ENCODE measurements at places on chromosomes 7 and 10.

- DNase-seq, result no peak
Observed at GRCh38 chr7:102322202-102322715, 34.0 kb downstream of the SPDYE6 start.

GRCh38 chr7:146709451-146710027 is 592.9 kb downstream of the CNTNAP2 start:
- no peak for DNase-seq

DNA sequence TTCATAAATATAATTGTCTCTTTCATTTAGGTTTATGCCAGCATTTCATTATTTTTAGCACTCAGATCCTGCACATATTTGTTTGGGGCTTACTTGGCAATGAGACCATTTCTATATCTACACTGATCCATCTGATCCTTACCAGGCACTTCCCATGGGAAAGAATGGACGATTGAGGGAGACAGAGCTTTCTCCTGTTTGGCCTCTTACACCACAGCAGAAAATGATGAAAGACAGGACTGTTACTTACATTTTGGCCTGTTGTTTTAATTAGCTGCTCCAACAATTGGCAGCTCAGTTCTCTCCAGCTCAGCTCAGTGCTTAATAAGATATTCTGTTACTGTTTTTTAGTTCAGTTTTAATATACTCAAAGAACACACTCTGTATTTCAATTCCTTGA is 77.6 kb upstream of the RSU1 start:
- DNase-seq, result no peak

DNA sequence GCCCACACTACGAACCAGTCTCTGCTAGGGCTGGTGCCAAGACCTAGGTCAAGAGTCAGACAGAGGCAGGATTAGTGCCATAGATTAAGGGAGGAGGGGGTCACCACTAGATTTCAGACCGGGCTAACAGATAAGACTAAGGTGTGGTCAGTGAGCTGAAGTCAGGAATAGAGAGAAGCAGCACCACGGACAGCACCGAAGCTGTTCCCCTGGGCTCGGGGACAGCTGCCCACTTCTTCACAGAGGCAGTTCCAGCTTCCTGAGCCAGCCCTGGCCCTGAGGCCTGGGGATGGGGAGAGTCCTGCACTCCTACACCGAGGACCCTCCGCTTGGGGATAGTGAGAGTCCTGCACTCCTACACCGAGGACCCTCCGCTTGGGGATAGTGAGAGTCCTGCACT is 11.2 kb upstream of the JAKMIP3 start:
- DNase-seq, result no peak

GRCh38 chr10:18000601-18001000 is 48.9 kb downstream of the SLC39A12 start:
- DNase-seq, result no peak

GRCh38 chr7:108109221-108109908 is 20.8 kb downstream of the LAMB4 start:
- DNase-seq, result no peak

GRCh38 chr7:150511048-150511447 is 3.6 kb upstream of the GIMAP7 start:
- no peak for DNase-seq

- no peak for DNase-seq
Observed at GRCh38 chr10:112792487-112793201, 157.4 kb upstream of the TCF7L2 start.

DNA sequence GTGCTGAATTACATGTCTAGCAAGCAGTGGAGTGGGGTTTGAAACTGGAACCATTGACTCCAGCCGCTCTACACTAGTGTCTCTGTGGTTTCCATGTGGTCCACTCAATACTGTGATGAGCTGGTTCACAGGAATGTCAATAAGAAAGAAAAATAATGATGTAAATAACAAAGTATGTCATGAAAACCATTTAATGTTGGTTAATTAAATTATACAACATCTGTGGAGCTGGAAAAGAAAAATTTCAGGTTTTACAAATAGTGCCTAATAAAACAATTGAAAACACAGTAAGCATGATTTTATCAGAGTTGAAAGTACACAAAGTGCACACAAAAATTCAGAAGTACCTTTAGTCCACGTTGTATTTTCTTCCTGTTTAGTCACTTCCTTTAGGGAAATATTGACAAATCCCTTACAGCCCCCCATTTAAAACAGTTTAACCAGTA is 28.7 kb upstream of the NAMPT start:
- no peak for DNase-seq

- DNase-seq, result no peak
Observed at GRCh38 chr10:114100848-114101741, 57.4 kb downstream of the ADRB1 start.

- no peak for DNase-seq
Observed at GRCh38 chr7:82592416-82592815, 148.8 kb upstream of the CACNA2D1 start.

- DNase-seq, result no peak
Observed at GRCh38 chr7:106357675-106358074, 72.9 kb upstream of the NAMPT start.

DNA sequence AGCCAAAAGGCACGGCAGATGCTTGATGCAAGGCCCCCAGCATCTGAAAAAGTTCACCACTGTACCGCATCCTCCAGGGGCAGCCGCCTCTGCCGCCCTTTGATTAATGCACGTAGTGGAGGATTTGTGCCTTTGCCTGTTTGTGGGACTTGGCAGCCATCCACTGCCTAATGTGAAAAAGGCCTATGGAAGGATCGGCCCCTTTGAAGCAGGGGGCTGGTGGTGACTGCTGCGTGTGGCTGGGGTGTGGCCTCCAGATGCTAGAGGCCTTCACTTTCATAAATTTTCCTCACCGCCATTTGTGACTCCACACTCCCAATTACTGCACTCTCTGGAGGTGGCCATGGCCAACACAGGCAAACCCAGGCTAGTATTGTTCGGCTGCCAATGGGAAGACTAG is 226.0 kb downstream of the BMPER start:
- no peak for DNase-seq

GRCh38 chr7:42932811-42933591 is 825 bp downstream of the MRPL32 start:
- no peak for DNase-seq

- no peak for DNase-seq
Observed at GRCh38 chr7:12571691-12572090, 1.2 kb downstream of the SCIN start.

GRCh38 chr7:71377469-71377868 is 245.5 kb downstream of the GALNT17 start:
- no peak for DNase-seq

DNA sequence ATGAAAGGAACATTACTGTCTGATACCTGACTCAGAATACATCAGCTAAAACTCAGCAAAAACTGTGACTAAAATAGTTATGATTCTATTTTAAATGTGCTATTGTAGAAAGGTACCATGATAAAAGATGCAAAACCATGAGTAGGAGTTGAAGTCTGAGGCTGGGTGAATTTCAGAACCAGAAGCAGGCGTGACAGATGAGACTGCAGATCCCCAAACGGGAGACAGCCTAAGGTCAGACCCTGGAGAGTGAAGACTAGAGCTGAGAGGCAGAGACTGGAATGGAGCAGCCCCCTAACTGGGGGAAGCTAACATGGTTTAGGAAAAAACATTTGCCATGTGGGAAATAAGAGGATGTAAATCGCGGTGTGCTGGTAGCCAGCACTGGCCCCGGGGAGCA is 275.8 kb downstream of the POM121L12 start:
- DNase-seq, result no peak

- no peak for DNase-seq
Observed at GRCh38 chr7:138564365-138564764, 104.3 kb downstream of the TRIM24 start.

- DNase-seq, result no peak
Observed at GRCh38 chr10:8052341-8052955, 2.0 kb upstream of the GATA3 start.

GRCh38 chr7:2162959-2163358 is 69.8 kb downstream of the MAD1L1 start:
- DNase-seq, result no peak

DNA sequence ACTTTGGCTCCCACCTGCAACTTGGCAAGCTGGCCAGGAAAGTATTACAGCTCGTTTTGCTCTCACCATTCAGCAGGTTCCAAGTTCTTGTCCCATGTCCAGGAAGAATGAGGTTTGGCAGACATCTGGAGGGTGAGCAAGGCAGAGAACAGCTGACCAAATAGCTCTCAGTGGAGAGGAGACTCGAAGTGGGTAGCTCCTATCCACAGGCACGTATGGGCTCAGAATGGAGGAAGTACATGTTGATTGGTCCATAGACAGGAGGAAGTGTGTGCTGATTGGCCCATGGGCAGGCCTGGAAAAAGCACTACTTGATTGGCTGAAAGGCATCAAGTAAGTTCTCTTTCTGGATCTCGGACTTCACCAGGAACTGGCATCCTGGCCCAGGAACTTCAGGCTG is 3.0 kb upstream of the NCAPG2 start:
- DNase-seq, result no peak

GRCh38 chr7:149495785-149496641 is 1.6 kb downstream of the ZNF746 start:
- no peak for DNase-seq

- DNase-seq, result no peak
Observed at GRCh38 chr10:97063271-97063982, 122.3 kb downstream of the SLIT1 start.

DNA sequence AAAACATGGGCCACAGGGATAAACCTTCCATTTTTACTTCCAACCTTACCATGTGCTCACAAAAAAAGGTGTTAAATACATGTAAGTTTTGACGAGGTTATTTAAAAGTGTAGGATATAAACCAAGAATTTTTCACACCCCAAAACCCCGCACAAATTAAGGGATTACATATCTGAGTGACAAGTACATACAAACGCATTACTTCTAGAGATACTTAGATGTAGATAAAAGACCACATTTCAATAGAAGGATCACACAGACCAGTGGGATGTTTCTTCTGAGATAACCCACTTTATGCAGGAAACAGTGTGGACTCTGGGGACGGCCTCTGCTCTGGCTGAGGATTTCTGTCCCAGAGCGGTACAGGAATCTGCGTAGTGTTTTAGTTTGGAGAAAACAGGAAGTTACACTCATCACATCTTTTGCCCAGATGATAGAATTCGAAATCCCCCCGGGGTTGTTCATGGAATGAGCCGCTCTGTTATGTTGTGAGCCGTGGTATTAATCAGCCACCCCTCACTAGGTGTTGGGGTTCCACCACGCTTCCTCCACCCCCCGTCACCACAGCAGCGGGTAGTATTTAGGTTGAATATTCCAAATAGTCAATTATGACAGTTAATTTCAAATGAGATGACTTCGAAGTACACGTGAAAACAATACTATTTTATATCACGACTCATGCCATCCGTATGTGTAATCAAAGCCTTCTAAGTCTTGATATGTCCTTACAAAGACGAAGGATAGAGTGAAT is 1.3 kb upstream of the CUL1 start:
- no peak for DNase-seq

DNA sequence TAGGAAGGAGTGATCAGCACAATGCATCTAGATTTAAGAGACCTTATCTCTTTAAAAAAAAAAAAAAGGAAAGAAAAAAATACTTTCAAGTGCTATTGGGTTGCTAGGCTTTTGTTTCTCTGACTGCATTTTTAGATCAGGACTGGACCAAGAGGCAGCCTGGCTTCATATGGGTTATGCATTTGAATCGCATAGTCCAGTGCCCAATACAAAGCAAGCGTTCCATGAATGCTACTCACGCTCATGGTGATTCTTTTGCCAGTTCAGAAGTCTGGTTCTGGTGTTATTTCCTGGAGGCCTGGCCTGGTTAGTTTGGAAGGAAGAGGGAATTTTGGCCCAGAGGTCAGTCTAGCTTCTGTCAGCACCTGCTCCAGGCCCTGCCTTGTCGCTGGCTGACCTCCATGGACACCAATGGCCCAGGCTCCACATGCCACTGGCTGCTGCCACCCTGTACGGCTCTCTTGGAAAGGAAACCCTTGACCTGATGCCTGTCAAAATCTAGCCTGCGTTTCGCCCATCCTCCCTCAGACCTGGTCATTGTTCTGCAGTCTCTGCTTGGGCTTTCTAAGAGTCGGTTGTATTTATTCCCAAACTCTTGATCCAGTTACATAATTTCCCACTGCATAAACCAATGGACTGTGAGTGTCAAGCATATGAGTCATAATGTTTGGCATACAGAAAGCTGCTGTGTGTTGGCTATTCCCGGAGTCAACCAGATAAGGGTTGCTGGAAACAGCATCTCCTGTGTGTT is 74.3 kb upstream of the MKX start:
- DNase-seq, result no peak

DNA sequence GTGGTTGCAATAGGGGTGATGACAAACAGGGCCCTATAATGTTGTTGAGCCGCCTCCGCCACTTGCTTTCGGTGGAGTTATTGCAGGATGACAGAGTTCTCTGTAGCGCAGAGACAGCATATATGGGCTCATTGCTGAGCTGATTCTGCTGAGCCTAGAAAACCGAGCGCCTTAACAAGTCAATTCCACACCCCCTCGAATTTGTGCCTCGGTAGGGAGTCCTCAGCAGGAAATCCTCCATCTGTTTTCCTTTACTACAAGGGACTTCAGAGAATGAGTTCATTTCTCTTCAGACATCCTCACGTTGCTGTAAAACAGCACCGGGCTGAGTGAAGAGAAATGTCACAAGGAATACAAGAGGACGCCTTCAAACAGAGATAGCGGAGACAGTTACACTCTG is 90.7 kb upstream of the KIAA1217 start:
- DNase-seq, result no peak

DNA sequence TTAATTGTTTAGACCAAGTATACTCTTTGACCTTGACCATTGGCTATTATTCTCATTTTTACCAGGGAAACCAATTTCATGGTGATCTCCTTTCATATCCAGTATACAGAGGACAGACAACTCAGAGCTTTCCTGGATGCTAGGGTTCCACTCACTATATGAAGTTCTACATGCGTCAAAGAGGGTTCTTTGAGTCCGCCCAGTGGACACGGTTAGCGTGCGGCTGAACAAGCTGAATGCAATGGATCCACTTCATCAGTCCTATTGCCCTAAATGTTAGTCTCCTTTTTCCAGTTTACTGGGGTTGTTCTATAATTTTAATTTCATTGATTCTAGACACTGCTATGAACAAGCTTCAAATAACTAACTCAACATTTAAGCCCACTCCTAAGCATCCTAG is 162.4 kb upstream of the PCLO start:
- DNase-seq, result no peak

- no peak for DNase-seq
Observed at GRCh38 chr7:157870644-157871290, 534.0 kb downstream of the DNAJB6 start.

DNA sequence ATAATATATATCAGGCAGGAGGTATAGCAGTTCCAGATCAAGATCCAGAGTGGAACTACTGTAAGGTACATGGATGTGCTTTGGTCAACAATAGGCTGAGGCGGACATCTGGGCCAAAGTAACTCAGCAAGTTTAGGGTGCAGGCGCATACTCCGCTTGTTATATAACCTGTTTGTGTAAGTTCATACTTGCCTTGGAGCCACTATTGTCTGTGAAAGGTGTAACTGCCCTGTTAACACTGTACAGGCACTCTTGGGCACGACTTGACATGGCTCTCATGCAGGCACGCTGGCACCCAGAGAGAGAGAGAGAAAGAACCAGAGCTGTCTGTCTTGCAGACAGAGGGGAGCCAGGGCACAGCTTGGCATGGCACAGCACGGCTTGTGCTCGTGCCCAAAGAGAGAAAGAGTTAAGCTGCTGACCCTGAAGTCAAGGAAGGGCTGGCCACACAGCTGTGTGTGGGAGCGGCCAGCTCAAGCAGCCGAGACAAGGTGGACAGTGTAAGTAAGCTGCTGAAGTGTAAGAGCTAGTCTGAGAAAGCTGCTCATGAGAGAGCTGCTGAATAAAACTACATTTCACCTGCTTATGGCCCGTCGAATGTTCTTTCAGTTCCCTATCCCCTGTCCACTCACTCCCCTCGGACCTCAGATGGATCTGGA is 47.8 kb upstream of the KAT6B start:
- no peak for DNase-seq

Data from activated naive CD4-positive, alpha-beta T cell (primary cell).